ENCODE measurements at places on chromosomes 3 and 15. TPM values are rescaled to one million over a fixed set of nuclear protein-coding genes. Genes with fewer than 3 reads are reported as not detected.

SPINK8 gene
- polyA plus RNA-seq = 0.52 TPM

KBTBD8 gene
- polyA plus RNA-seq = 10.5 TPM

UBAP1L gene
- polyA plus RNA-seq = 8.4 TPM

PIGZ gene
- polyA plus RNA-seq = 2.6 TPM

TRAIP gene
- 2.8 TPM for polyA plus RNA-seq

GHSR gene
- not detected for polyA plus RNA-seq

TNIK gene
- polyA plus RNA-seq = 2.0 TPM

NANOGP8 gene
- polyA plus RNA-seq = not detected

FAN1 gene
- 8.9 TPM for polyA plus RNA-seq

CCDC33 gene
- not detected for polyA plus RNA-seq

CKMT1A gene
- not detected for polyA plus RNA-seq

FGF7 gene
- polyA plus RNA-seq = 1.5 TPM
